ENCODE measurements at places on chromosomes 12 and 14.

- no peak for DNase-seq
Observed at GRCh38 chr14:94101748-94102147, 8.8 kb upstream of the IFI27 start.

DNA sequence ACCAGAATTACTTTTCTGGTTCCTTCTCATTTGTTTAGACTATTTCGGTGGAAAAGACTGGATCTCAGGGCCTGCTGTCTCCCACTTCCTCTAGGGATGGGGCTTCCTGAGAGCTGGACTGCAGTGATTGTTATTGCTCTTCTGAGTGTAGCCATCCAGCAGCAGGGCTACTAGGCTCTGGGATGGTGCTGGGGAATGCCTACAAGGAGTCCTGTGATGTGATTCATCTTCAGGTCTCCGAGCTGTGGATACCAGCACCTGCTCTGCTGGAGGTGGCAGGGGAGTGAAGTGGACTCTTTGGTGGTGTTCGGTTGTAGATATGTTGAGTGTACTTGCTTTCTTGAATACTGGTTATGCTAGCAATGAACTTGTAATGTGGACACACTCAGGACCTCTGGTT is 42.7 kb downstream of the AEBP2 start:
- DNase-seq: no peak

DNA sequence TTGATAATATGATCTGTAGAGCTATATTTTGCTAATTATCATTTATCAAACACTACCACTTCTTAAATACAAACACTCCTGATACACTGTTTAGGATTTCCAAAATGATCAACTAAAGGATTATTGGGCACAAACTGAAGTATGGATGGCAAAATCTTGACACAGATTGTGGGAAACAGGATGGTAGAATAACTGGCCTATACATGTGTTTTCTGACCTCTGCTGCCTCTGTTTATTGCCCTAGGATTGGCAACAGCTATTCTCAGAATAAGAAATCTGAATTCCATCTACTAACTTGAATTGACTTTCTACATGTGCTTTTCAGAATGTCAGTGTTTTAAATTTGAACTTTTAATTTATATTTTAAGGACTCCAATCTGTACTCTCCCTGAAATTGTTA is 209.1 kb downstream of the MED13L start:
- no peak for DNase-seq

GRCh38 chr12:12399776-12400305 is 43.0 kb downstream of the BORCS5 start:
- no peak for DNase-seq

- no peak for DNase-seq
Observed at GRCh38 chr12:69096669-69097335, 142.6 kb upstream of the CPSF6 start.

DNA sequence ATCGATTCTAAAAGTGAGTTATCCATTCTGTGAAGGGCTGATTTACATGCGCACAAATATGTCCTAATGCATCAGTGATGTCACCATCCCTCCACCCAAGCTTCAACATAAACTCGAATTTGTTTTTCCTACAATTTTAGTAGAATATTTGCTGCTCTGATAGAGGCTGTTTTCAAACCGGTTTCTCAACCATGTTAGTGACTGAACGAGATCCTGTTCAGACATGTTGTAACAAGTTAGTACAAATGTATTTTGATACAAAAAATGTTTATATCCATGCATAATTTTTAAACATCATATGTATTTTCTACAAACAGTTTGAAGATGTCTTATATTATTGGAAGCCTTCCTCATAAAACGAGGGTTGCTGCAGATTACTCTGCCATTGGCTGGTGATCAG is 12.7 kb upstream of the PRB2 start:
- DNase-seq: no peak

- DNase-seq: no peak
Observed at GRCh38 chr14:61403411-61403810, 82.0 kb downstream of the PRKCH start.

- peak; percentile 57 for DNase-seq
Observed at GRCh38 chr12:132400011-132400641, 70.7 kb upstream of the GALNT9 start.

DNA sequence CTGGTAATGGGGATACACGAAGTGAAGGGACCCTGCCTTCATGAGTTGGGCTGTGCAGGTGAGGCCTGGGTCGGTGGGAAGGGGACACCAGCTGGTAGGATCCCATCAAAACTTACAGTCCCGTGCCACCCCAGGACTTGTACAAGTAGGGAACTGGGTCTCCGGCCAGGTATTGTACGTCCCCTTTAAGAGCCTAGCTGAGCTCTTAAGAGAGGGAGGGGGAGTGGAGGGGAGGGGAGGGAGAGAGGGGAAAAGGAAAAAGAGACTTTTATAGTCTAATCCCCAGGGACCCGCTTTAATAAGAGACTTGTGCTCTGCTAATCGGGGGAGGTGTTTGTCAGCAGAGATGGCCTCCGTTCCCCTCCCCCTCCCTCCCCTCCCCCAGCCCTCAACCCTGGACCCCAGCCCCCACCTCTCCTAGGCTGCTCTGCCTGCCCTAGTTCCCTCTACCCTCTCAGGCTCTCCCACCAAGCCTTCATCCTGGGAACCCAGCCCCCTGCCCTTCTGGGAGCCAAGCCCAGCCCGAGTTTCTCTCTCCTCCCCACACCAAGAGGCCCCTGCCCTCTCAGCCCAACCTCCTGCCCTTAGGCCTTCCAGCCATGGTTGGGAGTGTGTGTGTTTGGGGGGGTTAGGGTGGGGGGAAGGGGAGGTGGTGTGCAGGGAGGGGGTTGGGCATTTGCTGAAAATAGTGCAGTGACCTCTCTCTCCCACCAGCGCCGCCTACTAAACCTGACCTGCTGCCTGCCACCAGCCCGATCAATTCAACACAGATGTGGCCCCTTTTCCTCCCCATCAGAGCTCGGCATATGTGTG is 2.6 kb downstream of the GDF11 start:
- no peak for DNase-seq

- DNase-seq: no peak
Observed at GRCh38 chr14:24064091-24064795, 7.1 kb upstream of the CPNE6 start.

- no peak for DNase-seq
Observed at GRCh38 chr14:35406506-35407305, 2.2 kb upstream of the NFKBIA start.

GRCh38 chr12:19144287-19144686 is 14.8 kb downstream of the PLEKHA5 start:
- DNase-seq: no peak
